ENCODE measurements at places on chromosomes 2 and 18.

- DNase-seq, result no peak
Observed at GRCh38 chr2:238228700-238229099, 11.1 kb downstream of the HES6 start.

- no peak for DNase-seq
Observed at GRCh38 chr2:206971805-206972204, 32.5 kb downstream of the CPO start.

GRCh38 chr2:234368861-234369261, 128.0 kb downstream of the ARL4C start:
- peak; percentile 54 for DNase-seq

- no peak for DNase-seq
Observed at GRCh38 chr18:76953156-76953555, 130.8 kb downstream of the ZNF236 start.
